ENCODE measurements at places on chromosomes 3 and 15.

- no peak for DNase-seq
Observed at GRCh38 chr3:140530131-140530530, 147.7 kb upstream of the TRIM42 start.

DNA sequence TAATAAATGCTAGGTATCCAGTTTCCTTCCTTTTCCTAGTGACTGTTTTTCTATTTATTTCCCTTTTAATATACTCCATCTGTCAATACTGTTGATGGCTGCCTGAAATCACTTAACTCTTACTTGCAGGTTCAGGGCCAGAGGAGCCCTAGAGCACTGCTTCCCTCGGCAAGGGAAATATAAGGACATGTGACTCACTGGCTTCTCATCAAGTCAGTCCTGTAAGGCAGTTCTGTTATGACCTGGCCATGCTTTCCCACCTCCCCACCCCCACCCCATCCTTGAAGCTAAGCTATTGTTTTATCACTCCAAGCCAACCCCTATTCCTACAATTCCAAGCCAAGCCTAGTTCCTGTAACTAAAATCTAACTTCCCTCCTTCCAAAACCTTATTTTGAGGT is 800.7 kb downstream of the ROBO1 start:
- peak; percentile 37 for DNase-seq

DNA sequence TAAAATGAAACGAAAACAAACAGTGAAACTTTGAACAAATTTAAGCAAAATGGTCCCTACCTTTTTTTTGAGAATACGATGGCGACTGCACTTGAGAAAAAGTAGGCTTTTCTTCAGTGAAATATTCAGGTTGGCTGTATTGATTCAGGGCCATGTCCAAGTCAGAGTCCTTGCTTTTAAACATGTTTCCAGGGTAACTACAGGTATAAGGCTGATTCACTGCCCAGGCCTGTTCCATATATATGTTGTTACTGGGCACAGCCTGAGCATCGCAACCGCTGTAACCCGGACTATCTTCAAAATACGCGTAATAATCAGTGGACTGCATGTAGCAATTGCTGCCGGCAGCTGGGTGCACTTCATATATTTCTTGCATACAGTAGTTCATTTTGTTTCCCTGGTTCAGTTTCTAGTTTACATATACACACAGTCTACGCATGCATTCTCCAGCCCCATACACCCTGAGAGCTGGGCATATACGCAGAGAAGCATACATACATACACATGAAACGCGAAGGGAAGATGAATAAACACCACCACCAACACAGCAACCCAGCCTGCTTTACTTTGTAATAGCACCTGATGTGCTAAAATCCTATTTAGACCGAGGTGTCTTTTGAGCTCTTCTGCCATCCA is 220.0 kb downstream of the NR1D2 start:
- DNase-seq, result no peak

DNA sequence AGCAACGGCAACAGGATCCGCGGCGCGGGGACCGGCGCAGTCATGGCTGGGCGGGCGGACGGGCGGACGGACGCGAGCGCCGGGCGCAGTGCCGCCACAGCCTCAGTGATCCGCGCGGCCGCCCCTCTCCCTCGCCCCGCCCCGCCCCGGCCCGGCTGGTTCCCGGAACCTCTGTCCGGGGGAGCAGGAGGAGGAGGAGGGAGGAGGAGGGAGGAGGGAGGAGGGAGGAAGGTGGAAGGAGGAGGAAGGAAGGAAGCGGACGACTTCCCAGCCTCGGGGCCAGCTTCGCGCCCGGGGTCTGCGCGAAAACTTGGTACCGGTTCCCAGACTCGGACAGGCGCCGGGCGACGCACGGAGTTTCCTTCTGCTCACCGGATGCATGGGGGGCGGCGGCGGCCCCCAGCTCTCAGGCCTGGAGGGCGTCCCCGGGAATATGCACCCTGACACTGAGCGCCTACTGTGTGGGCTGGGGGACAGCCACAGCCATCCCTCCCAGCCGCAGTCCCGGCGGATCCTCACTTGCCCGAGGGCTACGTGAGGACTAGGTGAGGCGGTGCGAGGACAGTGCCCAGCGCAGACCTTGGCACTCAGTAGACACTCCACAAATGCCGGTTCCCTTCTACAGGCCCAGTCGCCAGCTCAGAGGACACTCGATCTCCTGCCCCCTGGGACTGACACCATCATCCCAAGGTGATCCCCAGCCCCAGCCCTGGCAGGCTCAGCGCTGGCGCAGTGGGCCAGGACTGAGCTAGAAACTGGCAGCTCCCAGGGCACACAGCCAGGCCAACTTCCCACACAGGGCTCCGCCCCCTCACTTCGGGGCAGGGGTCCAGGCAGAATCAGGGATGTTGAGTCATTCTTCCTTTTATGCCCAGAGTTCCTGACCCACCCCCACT is at the start of gene SHISA5:
Gene SHISA5, minus strand, starts transcription at position 124 of the 896 bp plus-strand sequence. Its CDS starts 80 bp downstream, at position 44.
- peak; percentile 52 for DNase-seq

DNA sequence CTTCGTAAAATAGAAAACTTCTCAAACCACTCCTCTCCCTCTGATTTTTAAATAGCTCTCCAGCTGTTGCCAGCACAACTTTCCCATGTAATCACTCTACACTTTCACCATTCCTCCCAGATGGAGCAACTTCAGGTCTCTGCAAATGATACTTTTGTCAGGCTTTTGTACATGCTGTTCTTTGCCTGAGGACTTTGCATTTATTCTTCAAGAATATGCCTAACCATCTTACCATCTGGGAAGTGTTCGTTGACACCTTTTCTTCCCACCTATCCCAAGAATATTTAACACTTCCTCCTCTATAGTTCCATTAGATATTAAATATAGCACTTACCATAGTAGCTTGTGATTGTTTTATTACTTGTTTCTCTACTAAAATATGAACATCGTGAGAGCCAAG is 703.7 kb downstream of the CADM2 start:
- no peak for DNase-seq

DNA sequence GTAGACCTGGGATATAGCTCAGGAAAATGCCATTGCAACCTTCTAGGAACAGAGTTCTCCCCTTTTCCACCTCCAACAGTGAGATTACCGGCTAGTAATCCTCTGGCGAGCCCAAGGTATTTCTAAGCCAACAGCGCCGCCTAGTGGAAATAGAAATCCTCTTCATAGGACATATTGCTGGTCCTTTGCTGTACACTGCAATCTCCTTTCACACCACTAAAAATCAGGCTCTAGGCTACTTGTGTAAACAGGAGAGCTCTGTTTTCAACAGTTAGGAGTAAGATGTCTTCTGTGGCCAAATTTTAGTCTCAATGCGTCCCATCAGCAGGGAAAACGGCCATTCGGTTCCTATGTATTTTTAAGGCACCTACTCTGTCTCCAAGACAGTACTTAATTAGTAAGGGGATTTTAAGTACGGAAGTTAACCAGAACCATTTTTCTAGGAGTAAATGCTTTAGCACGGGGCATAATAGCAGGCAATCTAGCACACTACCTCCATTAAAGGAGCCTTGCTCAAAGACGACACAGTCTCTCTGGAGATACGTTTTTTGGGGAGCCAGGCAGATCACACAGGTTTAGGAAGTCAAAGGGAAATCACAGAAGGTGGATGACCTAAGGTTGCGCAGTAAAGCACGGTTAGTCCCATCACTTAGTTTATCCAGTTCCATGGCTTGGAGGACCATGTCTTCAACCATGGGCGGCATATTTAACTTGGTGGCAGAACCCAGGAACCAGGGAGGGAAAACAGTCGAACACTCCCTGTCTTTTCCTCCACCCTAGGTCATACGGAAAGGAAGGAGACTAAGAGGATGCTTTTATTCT is 43.8 kb downstream of the NCEH1 start:
- peak; percentile 70 for DNase-seq

GRCh38 chr15:34335176-34336032 is 2.2 kb downstream of the SLC12A6 start:
- no peak for DNase-seq

Data from RKO (cell line).